D341Med (cell line): ENCODE measurements at places on chromosomes 6 and 20.

DNA sequence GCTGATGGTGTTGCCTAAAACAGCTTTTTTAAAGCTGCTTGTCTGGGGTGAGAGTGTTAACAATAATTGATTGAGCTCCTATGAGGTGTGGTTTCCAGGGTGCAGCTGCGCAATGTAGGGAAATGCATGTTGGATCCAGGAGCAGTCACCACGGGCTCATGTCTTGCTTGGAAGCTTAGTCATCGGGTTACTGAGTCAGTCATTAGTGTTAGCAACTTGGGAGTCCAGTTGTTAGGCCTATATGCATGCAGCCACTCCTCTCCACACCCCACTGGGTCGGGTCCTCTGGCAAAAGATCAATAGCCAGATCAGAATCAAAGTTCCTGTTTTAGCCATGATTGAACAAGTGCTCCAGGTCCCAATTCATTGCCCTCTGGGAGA is 271.7 kb upstream of the CHD6 start:
- no peak for DNase-seq

- DNase-seq: no peak
Observed at GRCh38 chr6:36479256-36479655, 36.5 kb downstream of the KCTD20 start.

GRCh38 chr6:158279615-158280014 is 32.6 kb upstream of the TULP4 start:
- DNase-seq: no peak

GRCh38 chr6:19311786-19312185 is 525.4 kb upstream of the ID4 start:
- no peak for DNase-seq

- DNase-seq: no peak
Observed at GRCh38 chr6:9564021-9564420, 850.9 kb downstream of the TFAP2A start.

- no peak for DNase-seq
Observed at GRCh38 chr6:156185113-156185512, 592.1 kb upstream of the ARID1B start.

DNA sequence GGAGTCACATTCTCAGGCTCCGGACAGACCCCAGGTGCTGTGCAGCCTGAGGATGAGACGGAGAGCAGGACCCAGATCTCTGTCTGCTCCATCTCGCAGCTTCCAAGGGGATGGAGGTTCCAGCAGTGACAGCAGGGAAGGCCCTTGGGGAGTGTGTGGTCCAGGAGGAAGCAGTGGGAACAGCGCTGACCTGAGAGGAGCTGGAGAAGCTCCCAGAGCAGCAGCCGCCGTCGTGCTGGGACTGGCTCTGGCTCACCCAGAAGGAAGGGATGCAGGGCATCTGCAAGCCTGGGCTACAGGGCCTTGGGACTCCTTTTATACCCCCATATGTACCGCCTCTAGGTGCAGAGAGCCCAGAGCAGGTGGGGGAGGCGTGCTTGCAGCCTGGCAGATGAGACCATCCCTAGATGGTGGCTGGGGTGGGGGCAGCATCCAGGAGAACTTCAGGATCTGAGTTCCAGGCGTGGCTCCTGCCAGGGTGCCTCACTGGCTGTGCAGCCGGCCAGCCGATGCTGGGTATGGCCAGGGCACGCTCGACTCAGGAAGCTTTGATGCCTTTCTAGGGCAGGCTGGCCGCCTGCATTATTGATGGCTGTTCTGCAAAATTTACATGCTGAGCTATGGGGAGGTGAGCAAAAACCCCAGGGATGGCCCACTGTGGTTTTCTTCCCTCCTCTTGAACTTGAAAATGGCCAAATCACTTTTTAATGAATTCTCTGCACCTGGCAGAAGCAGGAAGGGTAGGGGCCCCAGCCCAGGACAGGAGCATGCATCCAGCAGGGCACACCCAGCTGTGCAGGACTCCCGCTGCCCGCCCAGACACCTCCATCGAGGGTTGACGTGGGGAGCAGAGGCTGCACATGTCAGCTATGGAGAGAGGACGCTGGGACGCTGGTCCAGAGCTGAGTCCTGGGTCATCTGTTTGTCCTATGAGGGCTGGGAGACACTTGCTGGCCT is 179.6 kb downstream of the TAF4 start:
- DNase-seq: no peak

DNA sequence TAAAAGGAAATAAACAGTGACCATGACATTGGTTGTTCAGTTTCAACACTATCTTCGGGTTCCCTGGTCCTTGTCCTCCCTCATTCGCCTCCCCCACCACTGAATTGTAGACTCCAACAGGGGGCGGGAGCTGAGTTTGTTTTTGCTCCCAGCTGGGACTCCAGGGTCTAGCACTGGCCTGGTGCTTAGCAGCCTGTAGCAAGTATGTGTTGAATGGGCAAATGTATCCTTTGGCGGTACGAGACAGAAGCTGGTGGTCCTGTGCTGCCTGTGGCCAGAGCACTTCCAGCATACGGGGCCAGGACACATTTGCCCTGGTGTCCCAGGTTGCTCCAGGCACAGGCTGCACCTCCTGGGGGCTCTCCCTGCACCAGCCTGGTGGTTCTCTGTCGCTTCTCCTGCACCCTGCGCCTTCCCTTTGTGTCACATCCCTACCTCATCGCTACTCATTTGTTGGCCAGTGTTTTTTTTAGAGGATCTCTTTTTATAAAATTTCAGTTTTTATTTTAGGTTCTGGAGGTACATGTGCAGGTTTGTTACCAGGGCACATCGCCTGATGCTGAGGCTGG is 40.1 kb downstream of the PHACTR3 start:
- no peak for DNase-seq

GRCh38 chr20:24097506-24098245 is 109.1 kb upstream of the GGTLC1 start:
- no peak for DNase-seq

- DNase-seq: no peak
Observed at GRCh38 chr20:44571362-44571988, 10.9 kb upstream of the PKIG start.

DNA sequence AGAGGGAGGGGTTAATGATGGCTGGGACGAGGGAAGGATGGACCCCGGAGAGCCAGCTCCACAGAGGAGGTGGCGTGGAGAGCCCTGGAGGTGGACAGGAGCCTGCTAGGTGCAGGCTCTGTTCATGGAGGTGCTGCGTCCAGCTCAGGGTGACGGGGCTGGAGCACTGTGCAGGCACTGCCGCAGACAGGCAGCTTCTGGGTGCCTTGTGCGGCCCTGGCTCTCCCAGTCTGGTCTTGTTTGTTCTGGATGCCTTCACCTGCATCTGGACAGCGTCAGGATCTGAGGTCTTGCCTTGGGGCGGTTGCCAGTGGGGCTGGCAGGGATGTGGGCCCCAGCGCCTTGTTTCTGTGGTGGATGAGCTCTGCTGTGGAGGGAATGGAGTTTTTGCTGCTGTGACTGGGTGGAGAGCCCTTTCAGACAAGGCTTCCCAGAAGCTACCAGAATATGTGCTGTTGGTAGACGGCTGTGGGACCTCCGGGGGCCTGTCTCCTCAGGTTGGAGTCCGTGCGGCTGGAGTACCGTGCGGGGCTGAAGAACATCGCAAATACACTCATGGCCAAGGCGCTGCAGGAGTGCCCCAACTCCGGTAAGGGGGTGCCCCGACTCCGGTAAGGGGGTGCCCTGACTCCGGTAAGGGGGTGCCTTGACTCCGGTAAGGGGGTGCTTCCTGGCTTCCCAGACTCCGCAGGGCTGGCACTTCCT is 7.8 kb upstream of the C20orf204 start:
- DNase-seq: no peak

GRCh38 chr6:56385981-56386593 is 138.7 kb upstream of the COL21A1 start:
- DNase-seq: no peak

DNA sequence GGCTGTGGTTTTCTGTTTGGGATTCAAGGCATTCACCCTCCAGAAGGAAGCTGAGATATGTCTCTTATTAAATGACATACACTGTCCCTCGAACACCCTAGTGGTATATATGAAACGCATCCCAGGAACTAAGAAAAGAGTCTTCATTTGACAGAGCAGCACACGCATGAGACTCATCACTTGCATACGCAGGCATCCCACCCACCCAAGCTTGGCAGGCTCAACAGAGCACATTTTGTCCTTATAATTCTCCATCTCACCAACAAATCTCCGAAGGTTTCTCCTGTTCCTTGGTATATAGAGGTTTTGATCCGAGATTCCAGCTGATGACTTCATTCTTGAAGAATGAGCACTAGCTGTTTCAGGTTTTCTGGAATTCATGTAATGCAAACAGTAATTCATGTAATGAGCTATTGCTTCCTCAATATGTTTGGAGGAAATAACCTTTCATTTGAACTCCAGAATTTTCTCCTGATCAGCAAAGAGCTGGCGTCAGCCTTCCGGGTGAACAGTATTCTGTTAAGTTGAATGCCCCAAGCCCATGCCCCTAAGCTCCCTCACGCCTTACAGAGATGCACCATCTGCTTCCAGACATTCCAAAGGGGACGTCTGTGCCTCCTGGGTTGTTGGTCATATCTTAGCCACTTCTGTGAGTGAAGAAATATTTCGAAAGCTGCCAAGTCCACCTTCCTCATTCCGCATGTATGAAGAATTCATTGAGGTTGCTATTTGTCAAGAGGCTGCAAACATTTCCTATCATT is 66.0 kb upstream of the CDH4 start:
- no peak for DNase-seq

GRCh38 chr6:49327571-49327970 is 135.5 kb downstream of the MMUT start:
- DNase-seq: no peak

GRCh38 chr20:60255866-60256265 is 297.6 kb downstream of the CDH26 start:
- DNase-seq: no peak

GRCh38 chr20:47209982-47210381 is 146.5 kb downstream of the ZMYND8 start:
- no peak for DNase-seq

- DNase-seq: no peak
Observed at GRCh38 chr6:139965393-139965792, 590.9 kb upstream of the CITED2 start.

- DNase-seq: peak; percentile 41
Observed at GRCh38 chr6:37435816-37436215, 2.8 kb downstream of the CMTR1 start.

DNA sequence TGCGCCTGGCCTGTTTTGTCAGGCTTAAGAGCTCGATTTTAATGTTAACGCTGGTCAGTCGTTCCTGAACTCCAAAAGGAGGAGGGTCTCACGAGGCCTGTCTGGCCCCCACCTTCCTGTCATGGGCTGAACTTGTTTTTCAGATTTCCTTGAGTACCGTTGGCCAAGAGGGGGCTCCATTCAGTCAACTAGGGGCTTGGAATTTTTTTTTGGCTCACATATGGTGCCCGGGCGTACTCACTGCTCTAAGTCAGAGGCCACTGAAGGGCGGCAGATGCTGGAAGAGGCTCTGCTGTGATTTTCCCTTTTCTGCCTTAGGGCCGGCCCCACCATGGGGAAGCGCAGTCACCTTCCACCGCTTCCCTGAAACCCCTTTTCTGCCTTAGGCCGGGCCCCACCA is 6.9 kb upstream of the BIRC7 start:
- DNase-seq: no peak

- no peak for DNase-seq
Observed at GRCh38 chr20:37533154-37533715, 5.6 kb upstream of the BLCAP start.

DNA sequence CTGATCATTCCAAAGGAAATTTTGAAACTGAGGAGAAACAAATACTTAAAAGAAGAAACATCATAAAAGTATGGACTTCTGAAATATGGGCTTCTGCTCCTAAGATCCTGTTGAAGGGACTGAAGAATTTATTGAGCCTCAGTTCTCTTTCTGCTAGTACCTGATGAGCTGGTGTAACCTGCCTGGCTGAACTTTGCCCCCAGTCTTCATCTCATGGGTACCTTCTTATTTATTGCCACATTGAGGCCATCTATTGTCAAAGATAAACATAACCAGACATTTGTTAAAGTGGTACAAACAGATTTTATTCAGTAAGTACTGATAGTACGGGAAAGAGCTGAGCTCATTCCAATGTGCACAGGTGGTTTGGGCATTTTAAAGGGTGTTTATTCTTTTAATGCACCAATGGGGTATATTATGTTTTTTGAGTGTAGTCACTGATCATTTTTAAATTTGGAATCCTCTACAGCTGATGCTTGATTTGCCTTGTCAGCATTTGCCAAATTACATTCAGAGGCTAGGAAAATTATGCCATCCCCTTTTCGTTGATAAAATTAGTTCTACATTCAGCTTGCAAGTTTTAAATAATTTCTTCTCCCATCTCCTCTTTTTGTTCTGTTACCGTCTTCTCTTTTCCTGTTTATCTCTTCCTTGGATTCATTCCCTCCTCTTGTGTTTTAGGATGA is 118.2 kb downstream of the PRIM2 start:
- DNase-seq: no peak

DNA sequence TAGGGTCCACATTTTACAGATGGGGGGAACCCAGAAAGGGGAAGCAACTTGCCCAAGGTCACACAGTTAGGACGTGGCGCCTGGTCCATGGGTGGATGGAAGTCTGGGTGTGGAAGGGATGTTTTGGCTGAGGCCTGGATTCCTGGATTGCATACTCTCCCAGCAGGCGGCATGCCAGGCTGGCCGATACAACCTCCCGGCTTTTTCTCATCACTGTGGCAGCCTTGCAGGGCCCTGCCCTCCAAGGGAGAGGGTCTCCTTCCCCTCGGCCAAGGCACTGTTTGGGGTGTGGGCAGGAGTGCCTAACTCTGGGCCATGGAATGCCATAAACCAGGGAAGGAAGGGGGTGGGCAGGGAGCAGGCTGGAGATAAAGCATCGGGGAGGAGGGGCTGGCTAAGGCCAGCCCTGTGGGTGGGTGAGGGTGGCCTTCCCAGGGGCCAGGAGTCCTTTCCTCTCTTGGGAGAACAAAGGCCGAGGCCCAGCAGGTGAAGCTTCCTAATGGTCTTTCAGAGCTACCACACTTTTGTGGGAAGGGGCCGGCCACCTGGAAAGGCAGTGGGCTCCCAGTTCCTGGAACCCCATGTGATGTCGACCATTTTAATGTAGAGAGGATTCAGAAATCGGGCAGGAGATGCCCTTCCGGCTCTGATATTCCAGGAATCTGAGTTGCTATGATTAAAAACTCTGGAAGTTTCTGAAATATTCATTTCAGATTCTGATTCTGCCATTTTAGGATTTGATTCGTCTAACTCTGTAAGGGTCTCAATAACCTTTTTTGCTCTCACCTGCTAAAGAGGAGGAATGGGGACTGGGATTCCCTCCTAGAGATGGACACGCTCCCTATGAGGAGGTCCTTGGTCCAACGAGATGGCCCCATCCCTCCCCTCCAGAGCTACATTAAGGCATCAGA is 4.2 kb downstream of the FOXS1 start:
- DNase-seq: no peak

GRCh38 chr6:130781557-130781956 is 45.6 kb upstream of the SMLR1 start:
- no peak for DNase-seq
